Astrocyte (in vitro differentiated cells and primary cell): ENCODE measurements at places on chromosomes 5 and 9. TPM values are rescaled to one million over a fixed set of nuclear protein-coding genes. Genes with fewer than 3 reads are reported as not detected.

Gene DBH
- total RNA-seq: not detected in 2 replicates

Gene NR4A3
- 3.2 and 3.6 TPM in 2 replicates for total RNA-seq

Gene ACOT12
- 0.09 TPM in 1 of 2 replicates, not detected in the other for total RNA-seq

Gene HAUS6
- 13.7 and 16.0 TPM in 2 replicates for total RNA-seq

Gene PLEKHG4B
- 6.1 and 8.1 TPM in 2 replicates for total RNA-seq

DNA sequence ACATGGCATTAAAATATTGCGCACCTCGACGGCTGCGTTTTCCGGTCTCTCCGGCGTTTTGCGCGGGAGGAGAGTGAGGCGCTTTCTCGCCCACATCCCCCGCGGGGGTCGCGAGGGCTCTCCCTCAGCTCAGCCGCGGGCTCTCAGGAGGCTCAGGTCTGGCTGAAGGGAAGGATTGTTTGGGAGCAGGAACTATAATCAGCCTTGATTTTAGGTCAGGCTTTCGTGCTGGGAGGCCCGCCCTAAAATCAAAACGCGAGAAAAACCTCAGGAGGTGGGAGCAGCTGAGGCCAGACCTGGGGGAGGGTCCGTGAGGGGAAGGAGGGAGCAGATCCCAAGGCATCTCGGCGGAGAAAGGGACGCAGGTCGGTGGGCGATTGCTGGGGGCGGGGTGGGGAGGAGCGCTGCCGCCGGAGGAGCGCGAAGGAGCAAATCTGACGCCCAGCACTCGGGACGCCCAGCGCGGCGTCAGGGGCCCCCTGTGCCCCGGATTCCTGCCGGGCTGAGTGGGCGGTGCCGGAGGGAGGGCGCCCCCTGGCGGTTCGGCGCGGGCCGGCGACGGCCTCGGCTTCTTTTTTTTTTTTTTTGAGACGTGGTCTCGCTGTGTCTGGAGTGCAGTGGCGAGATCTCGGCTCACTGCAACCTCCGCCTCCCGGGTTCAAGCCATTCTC lies 18.7 kb upstream of the RNF130 start:
- no peaks in the 10 kb centered on the region for H3K36me3 ChIP-seq
- no peaks in the 10 kb centered on the region for H3K4me1 ChIP-seq
- peak; percentile 36 for DNase-seq
- H3K4me3 ChIP-seq: peak overlapping the region; percentile 58

GRCh38 chr9:22654833-22655232 lies 208.2 kb downstream of the DMRTA1 start:
- no peaks in the 10 kb centered on the region for H3K4me1 ChIP-seq
- H3K27ac ChIP-seq: no peak overlapping the region
- no peak overlapping the region for H3K4me3 ChIP-seq
- no peaks in the 10 kb centered on the region for H3K36me3 ChIP-seq
- DNase-seq: peak; percentile 21
- no peaks in the 10 kb centered on the region for H3K27me3 ChIP-seq

- no peak overlapping the region for H3K27ac ChIP-seq
- H3K4me1 ChIP-seq: peaks cover 9% of the 10 kb centered on the region
- DNase-seq: no peak
- H3K36me3 ChIP-seq: peaks cover 34% of the 10 kb centered on the region
- no peak overlapping the region for H3K4me3 ChIP-seq
- H3K27me3 ChIP-seq: no peaks in the 10 kb centered on the region
Observed at GRCh38 chr9:134789168-134789567, 91.4 kb upstream of the FCN2 start.

DNA sequence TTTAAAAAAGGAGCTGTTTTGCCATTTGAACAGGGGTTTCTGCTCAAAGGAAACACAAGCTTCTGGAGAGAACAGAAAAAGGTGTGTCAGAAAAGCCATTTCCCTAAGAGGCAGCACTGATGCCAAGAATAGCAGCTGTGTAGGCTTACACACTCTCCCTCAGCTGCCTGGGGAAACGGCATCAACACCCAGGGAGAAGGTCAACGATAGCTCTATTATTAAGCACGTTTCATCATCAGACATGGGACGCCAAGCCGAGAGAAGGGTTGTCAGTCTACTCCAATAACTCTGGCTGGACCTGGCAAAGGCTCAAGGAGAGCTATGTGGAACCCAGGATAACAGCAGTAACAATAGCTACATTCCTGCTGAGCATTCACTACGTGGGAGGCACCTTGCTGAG lies 314.2 kb downstream of the CDK5RAP2 start:
- DNase-seq: no peak
- H3K27me3 ChIP-seq: peaks cover 2% of the 10 kb centered on the region
- H3K36me3 ChIP-seq: no peaks in the 10 kb centered on the region
- no peaks in the 10 kb centered on the region for H3K4me1 ChIP-seq

DNA sequence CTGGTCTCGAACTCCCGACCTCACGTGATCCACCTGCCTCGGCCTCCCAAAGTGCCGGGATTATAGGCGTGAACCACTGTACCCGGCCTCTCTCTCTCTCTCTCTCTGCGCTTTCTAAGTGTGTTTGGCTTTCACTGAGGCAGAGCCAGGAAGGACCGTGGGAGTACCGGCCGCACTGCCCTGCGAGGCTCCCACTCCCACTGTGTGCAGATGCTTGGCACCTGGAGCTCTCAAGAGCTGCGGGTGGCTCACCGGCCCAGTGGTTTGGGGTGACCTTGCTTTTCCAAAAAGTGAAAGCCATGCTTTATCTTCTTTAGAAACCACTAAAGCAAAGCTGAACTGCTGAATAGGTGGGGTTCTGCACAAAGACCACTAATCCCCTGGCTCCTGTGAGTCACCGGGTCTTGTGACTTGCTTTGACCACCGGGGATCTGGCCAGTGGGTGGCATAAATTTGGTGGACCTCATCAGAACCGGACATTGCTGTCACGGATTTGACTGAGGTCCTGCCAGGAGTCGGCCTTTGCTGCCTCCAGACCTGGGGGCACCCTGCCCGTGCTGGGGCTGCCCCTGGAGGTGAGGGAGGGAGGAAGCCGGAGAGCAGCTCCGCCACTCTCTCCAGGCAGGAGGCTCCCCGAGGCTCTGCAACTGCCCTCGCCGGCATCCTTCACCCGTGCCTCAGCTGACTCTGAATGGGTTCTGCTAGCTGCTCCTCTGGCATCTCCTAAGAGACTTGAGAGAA lies 228.9 kb downstream of the FANCC start:
- peaks cover 31% of the 10 kb centered on the region for H3K36me3 ChIP-seq
- H3K4me1 ChIP-seq: peaks cover 60% of the 10 kb centered on the region
- H3K4me3 ChIP-seq: no peak overlapping the region
- H3K27me3 ChIP-seq: no peaks in the 10 kb centered on the region
- peak overlapping the region; percentile 51 for H3K27ac ChIP-seq
- DNase-seq: peak; percentile 46

GRCh38 chr5:113047234-113047633 lies 70.6 kb downstream of the DCP2 start:
- H3K4me3 ChIP-seq: no peak overlapping the region
- H3K4me1 ChIP-seq: peaks cover 41% of the 10 kb centered on the region
- H3K27me3 ChIP-seq: no peaks in the 10 kb centered on the region
- no peak overlapping the region for H3K27ac ChIP-seq
- DNase-seq: peak; percentile 79

- H3K27me3 ChIP-seq: no peaks in the 10 kb centered on the region
- H3K36me3 ChIP-seq: peaks cover 24% of the 10 kb centered on the region
- H3K4me3 ChIP-seq: no peak overlapping the region
- peak; percentile 30 for DNase-seq
Observed at GRCh38 chr5:138503487-138504270, 38.4 kb downstream of the EGR1 start.

- no peak overlapping the region for H3K27ac ChIP-seq
- no peak for DNase-seq
- no peak overlapping the region for H3K4me3 ChIP-seq
- H3K36me3 ChIP-seq: no peaks in the 10 kb centered on the region
- H3K27me3 ChIP-seq: no peaks in the 10 kb centered on the region
Observed at GRCh38 chr5:151703780-151704179, 17.1 kb upstream of the SPARC start.
